ENCODE measurements at places on chromosomes 1 and 21.
A peak's percentile ranks its signal among the peaks of the same experiment; 100 is the strongest.

DNA sequence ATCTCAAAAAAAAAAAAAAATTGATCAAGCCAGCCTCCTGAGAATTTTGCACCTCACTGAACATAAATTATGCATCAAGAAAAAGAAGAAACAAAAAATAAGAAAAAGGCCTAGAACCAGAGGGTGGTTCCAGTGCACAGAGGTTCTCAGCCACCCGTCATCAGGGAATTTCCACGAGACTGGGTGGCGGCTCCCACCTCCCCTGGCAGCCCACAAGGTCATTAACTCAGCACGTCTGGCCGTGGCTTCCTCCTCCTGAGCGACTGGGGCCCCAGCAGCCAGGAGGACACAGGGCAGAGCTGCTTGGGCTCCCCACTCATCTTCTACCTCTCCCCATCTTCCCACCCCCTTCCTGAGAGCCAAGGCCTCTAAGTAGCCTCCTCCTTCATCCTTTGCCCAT is 15.7 kb upstream of the TMEM51 start:
- DNase-seq, result no peak

- peak; percentile 47 for DNase-seq
These were observed 10.1 kb upstream of the SERTAD4 start for GRCh38 chr1:210222340-210223006.

DNA sequence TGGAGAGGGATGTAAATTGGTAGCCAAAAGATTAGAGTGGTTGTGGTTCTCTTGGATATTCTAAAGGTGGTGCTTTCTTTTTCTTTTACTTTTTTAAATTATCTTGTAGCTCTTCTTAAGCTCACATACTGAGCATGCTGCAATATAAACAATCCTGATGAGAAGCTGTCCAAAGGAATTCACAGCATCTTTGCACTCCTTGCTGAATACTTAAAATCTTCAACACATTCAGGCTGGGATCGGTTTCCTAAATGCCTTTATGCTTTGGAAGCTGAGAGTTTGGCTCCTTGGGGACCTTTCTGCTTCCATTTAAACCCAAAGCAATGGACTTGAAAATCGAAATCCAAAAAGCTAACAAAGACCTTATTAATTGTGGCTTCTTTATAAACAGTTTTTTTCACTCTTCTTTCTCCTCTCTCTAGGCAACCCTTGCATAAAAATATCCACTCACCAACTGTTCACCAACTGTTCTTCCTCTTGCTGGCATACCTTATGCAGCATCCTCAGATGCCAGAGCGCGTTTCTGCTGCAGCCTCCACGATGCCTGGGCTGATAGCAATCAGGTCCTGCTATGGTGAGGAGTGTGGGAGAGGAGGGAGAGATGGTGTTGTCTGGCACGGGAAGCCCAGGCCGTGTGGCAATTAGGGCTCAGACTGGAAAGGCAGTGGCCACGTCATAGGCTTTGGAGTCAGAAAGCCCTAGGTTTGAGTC is 535.8 kb upstream of the DAB1 start:
- no peak for DNase-seq

DNA sequence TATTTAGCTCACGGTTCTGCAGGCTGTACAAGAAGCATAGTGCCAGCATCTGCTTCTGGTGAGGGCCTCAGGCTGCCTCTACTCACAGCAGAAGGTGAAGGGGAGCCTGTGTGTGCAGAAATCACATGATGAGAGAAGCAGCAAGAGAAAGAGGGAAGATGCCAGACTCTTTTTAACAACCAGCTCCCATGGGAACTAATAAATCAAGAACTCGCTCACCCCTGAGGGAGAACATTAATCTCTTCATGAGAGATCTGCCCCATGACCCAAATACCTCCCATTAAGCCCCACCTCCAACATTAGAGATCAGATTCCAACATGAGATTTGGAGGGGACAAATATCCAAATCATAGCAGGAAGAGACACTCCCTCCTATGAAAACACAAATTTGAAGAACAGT is 74.1 kb downstream of the OLFML2B start:
- DNase-seq, result no peak

DNA sequence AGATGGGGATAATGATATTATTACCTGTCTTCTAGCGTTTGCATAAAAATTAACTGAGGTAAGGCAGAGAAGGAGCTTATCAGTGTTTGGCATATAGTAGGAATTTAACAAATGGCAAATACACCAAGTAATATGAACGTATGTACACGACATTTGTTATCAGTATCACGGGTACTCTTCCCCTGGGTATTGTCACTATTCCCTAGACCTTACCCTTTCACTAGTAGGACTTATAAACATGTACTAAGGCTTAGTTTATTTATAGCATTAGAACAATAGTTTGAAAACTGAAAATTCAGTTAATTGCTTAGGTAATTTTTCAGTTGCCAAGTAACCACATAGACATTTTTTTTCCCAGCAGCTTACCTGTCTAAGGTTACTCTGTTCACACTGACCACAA is 187.0 kb downstream of the KCTD3 start:
- no peak for DNase-seq

GRCh38 chr1:66580081-66580480 is 46.1 kb downstream of the SGIP1 start:
- no peak for DNase-seq

DNA sequence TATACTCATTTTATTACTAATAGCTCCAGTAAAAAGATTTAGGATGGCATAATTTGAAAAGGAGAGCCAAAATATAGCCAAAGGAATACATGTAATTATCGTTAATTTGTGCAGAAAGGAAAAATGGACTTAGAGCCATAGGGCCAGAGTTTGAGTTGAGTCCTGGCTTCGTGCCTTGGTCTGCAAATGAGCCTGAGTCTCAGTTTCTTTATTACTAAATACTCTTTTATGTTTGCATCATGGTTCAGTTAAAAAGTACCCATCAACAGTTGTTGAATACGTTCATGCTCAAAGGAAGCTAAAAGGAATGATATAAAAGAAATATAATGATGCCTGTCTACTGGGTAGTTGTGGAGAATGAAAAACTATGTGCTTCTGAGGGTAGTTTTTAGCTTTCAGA is 155.7 kb upstream of the FAM78B start:
- DNase-seq, result no peak

DNA sequence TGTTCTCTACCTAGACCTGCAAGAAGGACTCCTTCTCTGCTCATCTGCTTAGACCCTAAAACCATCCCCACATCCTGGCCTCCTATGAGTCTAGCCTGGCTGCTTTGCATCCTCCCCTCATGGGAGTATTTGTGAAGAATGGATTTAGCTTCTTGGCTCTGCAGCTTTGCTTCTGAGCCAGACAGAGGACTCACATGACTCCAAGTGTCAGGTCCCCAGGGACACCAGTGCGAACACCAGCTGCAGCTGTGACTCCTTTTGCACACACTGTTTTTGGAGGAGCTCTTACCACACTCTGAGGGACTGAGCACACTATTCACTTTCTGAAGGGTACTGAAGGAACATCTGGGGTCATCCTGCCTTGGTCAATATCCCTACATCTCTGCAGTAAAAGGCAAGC is 131.8 kb upstream of the SGIP1 start:
- DNase-seq, result no peak

- DNase-seq, result no peak
These were observed 718.6 kb downstream of the AMY1C start for GRCh38 chr1:104468282-104468681.

GRCh38 chr1:91161749-91162148 is 139.9 kb upstream of the ZNF644 start:
- no peak for DNase-seq

- no peak for DNase-seq
These were observed 40.6 kb downstream of the LRRC3 start for GRCh38 chr21:44495611-44496563.

DNA sequence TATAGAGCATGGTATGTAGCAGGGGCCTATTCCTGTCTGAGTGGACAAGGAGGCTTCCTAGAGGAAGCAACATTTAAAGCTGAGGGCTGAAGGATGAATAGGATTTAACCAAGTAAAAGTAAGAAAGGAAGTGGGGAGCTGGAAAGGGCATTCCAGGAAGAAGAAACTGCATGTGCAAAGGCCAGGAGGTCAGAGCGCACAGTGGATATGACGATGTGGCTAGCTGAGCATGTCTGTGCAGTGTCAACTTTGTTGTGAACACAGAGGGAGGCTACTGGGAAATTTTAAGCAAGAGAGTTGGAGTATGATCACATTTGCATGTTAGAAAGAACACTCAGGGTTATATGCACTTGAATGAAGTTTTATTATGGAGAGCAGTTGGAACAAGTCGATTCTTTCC is 28.6 kb upstream of the JUN start:
- no peak for DNase-seq

- DNase-seq, result no peak
These were observed 5.3 kb downstream of the CHD1L start for GRCh38 chr1:147247656-147248238.

DNA sequence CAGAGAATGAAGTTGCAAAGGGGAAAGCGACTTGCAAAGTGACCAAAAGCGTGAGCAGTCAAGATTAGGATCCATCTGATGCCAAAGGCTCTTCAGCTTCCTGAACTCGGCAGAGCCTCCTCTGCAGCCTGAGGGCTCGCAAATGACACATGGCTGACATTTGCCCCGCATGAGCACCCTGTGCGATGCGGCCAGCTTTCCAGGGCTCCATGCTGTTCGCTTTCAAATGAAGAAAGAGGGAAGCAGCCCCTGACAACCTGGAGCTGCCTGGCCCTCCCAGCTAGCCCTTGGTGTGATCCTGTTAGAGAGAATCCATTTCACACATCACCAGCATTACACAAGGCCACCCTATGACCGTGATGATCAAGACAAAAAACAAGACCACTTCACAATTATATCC is 20.2 kb upstream of the FAM131C start:
- no peak for DNase-seq

- no peak for DNase-seq
These were observed 13.6 kb upstream of the ADARB1 start for GRCh38 chr21:45060675-45061311.

DNA sequence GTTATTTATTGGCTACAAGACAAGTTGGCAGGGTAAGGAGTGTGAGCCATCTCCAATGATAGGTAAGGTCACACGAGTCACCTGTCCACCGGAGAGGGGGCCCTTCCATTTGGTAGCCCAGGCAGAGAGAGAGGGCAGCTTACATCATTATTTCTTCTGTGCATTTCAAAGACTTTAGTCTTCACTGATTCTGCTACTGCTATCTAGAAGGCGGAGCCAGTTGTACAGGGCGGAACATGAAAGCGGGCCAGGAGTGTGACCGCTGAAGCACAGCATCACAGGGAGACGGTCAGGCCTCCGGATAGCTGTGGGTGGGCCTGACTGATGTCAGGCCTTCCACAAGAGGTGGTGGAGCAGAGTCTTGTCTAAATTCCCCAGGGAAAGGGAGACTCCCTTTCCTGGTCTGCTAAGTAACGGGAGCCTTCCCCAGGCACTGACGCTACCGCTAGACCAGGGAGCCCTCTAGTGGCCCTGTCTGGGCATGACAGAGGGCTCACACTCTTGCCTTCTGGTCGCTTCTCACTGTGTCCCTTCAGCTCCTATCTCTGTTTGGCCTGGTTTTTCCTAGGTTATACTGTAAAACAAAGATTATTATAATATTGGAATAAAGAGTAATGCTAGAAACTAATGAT is 36.7 kb downstream of the ZNF695 start:
- peak; percentile 45 for DNase-seq

DNA sequence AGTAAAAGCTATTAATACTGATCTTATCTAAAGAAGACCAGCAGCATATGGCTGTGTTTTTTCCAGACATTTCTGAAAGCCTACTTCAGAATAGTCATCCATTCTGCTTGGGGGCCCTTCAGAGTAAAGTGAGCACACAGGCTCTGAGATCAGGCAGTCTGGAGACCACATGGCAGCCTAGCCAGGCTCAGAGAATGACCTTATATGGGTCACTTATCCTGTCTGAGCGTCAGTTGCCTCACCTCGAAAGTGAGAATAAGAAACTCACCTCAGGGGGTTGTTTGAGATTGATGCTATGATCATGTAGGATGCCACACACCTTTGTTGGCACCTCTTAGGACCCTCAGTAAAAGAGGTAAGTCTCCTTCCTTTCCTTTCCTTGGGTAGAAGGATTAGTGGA is 270.4 kb downstream of the GRIK1 start:
- no peak for DNase-seq

- no peak for DNase-seq
These were observed 430.1 kb upstream of the USP24 start for GRCh38 chr1:55645270-55645669.

DNA sequence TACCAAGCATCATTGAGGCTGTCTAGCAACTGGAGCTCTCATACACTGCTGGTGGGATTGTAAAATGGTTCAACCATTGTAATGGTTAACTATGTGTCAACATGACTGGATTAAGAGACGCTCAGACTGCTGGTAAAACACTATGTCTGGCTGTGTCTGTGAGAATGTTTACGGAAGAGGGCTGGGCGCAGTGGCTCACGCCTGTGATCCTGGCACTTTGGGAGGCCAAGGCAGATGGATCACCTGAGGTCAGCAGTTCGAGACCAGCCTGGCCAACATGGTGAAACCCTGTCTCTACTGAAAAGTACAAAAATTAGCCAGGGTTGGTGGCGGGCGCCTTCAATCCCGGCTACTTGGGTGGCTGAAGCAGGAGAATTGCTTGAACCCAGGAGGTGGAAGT is 4.8 kb upstream of the FCRLA start:
- no peak for DNase-seq

- DNase-seq, result no peak
These were observed 178.7 kb downstream of the CYYR1 start for GRCh38 chr21:26394341-26394740.

DNA sequence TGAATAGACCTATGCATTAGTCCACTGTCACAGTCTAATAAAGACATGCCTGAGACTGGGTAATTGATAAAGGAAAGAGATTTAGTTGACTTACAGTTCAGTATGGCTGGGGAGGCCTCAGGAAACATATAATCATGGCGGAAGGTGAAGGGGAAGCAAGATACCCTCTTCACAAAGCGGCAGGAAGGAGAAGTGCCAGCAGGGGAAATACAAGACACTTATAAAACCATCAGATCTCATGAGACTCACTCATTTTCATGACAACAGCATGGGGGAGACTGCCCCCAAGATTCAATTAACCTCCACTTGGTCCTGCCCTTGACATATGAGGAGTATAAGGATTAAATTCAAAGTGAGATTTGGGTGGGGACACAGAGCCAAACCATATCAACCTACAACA is 59.4 kb downstream of the CAPN9 start:
- DNase-seq, result no peak

DNA sequence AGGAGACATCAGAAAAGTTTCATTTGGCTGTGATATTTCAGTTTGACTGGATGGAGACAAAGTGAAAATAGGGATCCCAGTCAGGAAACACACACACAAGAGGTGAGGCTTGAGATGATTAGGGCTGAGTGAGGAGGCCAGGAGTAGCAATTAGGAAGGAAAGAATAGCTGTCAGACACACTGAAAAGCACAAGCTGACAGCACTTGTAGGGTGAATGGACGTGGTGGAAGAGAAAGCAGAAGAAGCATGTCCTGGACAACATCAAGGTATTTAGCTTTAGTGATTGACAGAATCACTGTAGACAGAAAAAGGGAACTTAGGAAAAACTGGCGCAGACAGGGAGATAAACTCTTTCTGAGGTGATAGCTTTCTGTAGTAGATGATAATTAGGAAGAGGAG is 347.7 kb downstream of the TGFB2 start:
- no peak for DNase-seq

GRCh38 chr1:2466958-2467554 is 9.0 kb upstream of the PLCH2 start:
- no peak for DNase-seq

GRCh38 chr1:159798893-159799292 is 3.3 kb upstream of the FCRL6 start:
- DNase-seq, result peak; percentile 83

- DNase-seq, result no peak
These were observed 207.2 kb downstream of the ZC3H11B start for GRCh38 chr1:219405531-219406331.

All from NCI-H2029 (cell line).